ENCODE measurements at places on chromosomes 3 and 15.

DNA sequence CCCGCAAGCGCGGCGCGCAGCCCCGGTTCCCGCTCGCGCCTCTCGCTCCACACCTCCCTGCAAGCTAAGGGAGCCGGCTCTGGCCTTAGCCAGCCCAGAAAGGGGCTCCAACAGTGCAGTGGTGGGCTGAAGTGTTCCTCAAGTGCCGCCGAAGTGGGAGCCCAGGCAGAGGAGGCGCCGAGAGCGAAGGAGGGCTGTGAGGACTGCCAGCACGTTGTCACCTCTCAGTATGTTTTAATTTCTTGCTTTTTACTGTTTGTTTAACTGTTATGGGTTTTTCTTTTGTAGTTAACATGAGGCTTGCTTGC lies 1525.7 kb downstream of the SI start:
- no peak for DNase-seq

- no peak for DNase-seq
Observed at GRCh38 chr15:53625962-53626845, 133.3 kb downstream of the WDR72 start.

- DNase-seq: no peak
Observed at GRCh38 chr3:62926494-62926893, 51.3 kb upstream of the CADPS start.

DNA sequence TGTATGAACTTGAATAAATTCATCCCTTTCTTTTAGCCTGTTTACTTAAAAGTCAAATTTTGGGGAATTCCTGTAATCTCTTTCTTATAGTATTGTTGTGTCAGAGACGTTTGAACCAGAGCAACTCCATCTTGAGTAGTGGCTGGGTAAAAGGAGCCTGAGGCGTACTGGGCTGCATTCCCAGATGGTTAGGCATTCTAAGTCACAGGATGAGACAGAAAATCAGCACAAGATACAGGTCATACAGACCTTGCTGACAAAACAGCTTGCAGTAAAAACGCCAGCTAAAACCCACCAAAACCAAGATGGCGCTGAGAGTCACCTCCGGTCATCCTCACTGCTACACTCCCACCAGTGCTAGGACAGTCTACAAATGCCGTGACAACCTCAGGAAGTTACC lies 94.5 kb downstream of the P3H2 start:
- DNase-seq: no peak

DNA sequence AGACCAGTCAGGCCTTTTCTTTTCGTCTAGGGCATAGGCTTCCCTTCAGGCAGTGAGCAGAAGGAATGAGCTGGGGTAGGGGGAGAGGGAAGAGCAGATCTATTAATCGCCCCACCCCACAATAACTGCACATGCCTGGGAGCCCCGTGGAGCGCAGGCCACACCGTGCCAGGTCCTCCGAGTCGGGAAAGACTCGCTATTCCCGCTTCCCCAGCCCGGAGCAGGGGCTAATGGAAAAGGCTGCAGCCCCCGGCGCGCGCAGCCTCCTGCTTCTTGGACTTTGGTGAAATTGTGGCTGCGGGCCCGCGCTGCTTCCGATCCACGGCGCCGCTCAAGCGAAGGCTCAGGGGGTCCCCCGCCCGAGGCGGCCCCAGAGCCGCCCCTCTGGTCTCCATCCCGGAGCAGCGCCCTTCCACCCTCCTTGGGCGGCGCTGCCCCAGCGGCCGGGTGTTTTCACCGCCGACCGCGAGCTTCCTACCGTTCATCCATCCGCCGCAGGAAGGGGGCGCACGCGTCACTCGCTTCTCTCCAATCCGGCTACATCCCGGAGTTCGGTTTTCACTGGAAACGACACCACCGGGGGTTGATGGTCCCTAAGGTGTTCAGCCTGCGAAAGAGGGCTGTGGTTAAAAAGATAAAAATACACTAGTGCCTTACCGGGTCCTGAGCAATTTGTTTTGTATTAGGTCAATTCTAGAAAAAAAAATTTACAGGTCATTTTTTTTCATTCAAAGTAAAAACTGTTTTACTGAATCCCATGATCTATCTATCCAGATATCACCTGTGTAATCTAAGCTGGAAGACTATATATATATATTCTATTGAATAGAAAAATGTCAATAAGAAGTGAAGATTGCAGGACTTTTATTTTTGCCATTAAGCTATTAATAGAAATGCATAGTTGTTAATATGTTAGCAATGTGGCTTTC lies 4.4 kb upstream of the SYNM start:
- peak; percentile 73 for DNase-seq
